Stimulated activated CD4-positive, alpha-beta T cell treated with anti-CD3 and anti-CD28 coated beads, Interleukin-2, amount 100 ng/mL, for 48 hours (primary cell): ENCODE measurements at places on chromosomes 2 and 18.

DNA sequence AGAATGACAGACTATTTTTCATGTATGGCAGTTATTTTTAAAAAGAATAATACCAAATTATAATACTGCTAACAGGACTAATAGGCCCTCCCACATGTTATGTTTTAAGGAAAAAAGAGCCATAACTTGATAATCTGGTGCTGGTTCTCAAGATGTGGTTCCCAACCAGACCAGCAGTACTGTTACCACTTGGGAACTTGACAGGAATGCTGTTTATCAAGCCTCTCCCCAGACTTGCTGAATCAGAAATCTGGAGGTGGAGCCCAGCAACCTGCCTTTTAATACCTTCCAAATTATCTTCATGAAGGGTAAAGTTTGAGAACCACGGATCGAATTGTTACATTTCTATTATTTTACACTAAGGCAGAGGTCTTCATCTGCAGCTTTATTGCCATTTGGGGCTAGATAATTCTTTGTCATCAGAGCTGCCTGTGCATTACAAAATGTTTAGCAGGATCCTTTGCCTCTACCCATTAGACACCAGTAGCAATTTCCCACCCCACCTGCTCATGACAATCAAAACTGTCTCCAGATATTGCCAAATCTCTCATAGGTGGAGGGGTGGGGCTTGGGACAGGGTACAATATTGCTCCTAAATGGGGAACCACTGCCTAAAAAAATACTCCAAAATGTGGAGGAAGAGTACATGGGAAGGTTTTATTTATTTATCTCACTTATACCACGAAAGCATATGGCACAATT, 629.6 kb downstream of the ARHGAP15 start:
- no peak for DNase-seq

DNA sequence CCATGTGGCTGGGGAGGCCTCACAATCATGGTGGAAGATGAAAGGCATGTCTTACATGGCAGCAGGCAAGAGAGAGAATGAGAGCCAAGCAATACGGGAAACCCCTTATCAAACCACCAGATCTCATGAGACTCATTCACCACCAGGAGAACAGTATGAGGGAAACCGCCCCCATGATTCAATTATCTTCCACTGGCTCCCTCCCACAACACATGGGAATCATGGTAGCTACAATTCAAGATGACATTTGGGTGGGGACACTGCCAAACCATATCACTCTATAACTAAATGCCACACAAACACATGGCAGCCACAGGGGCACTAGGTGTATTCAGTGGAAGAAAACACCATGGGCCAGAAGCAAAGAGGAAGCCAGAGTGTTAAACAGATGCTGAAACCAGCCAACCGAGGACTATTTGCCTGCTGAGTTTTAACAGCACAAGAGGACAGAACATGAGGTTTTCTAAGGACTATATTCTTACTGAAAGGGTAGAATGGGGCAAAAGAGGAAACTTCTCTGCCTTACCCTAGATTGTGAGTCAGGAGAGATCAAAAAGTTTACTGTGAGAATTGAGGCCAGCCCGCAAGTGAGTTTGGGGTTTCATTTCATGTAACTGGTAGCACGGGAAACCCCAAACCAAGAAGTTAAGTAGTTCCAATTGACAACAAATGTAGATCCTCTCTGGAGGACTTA, 49.2 kb downstream of the SIGLEC15 start:
- peak; percentile 40 for DNase-seq

- DNase-seq = no peak
Measured at GRCh38 chr18:21903709-21904108, 163.1 kb downstream of the MIB1 start.

GRCh38 chr2:20755132-20755800, 67.6 kb downstream of the LDAH start:
- DNase-seq = no peak

DNA sequence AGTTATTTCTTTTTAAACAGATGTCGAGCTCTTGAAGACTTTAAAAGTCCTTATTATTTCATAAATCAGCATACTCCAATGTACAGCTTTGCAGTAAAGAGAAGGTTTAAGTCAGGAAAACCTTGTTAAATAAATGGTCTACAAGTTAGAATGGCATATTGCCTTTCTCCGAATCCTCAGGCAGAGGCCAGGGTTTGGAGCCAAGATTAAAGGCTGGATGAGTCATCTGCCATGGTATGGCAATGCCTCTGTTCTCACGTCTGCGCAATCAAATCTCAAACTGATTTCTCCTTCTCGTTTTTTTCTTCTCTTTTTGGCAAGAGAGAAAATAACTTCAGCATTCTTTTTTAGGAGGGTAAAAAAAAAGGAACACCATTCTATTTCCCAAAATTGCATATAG, 5.6 kb upstream of the KCNJ3 start:
- no peak for DNase-seq
